Stimulated activated CD4-positive, alpha-beta T cell treated with anti-CD3 and anti-CD28 coated beads, Interleukin-15, amount 100 ng/mL, for 1 hour (primary cell): ENCODE measurements at places on chromosomes 6 and 20.
A peak's percentile ranks its signal among the peaks of the same experiment; 100 is the strongest.

GRCh38 chr20:39775110-39775509 lies 813.0 kb downstream of the DHX35 start:
- DNase-seq: no peak

DNA sequence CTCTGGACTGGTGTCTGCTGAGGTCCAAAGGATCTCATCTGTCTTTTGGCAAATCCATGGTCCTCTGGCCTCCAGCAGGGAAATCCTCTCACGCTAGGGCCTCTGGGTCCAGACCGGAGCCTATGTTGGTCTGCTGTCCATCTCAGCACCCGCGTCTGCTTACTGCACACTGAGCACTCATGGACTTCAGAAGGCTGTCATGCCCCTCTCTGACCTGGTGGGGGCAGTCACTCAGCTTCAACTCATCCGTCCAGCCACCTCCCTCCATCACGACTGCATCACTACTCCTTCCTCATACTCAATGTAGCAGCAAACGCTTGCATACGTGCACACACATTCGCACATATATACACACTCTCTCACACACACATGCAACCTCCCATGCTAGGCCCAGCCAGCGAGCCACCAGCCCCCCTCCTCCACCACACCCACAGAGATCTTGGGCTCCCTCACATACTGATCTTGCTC lies 33.3 kb downstream of the GABRR2 start:
- DNase-seq: no peak

- no peak for DNase-seq
Observed at GRCh38 chr6:27791182-27791943, 120.8 kb downstream of the OR2B2 start.

DNA sequence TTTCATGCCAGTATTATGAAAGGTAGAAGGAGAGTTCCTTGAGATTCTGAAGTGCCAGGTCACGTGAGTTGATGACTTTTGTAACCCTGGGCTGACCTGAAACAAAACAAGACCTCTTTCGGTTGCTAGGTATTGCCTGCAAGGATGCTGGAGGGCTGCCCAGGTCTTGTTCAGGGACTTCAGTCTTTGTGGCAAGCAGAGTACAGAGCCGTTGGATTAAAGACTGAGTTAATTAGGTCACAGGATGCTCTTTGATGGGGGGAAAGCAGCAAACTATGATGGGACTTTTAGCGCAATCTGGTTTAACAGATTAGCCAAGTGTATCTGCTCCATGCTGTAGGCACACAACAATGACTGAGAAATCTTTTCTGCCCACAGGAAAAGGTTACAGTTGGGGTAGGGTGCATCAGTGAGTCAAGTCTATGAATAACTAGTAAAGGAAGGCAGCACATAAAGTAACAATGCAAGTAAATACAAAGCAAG lies 12.8 kb upstream of the ELOVL5 start:
- DNase-seq: peak; percentile 26

DNA sequence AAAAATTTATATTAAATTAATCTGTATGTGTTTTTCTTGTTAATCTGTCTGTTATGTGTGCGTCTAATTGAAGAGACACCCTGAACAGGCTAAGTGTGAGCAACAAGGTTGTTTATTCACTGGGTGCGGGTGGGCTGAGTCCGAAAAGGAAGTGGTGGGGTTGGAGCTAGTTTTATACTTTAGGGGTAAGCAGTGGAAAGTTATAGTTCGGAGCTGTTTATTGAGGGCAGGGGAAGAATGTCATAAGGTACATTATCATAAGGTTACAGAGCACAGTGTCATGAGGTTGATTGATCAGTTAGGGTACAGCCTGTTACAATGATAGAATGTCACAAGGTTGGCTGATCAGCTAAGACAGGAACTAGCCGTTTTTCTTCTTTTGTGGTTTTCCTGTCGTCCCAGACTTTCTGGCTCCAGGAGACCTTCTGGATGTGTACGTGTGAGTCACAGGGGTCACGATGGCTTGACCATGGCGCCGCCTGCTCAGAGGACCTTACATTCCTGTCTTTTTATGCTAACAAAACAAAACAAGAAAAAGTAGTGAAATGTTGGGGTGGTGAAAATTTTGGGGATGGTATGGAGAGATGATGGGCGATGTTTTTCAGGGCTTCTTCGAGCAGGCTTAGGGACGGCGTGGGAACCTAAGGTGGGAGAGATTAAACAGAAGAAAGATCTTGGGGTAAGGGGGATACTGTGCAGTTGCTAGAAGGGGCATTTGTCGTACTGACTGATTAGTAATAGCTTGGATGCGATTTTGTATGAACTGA lies 754.0 kb upstream of the ADGRB3 start:
- no peak for DNase-seq

DNA sequence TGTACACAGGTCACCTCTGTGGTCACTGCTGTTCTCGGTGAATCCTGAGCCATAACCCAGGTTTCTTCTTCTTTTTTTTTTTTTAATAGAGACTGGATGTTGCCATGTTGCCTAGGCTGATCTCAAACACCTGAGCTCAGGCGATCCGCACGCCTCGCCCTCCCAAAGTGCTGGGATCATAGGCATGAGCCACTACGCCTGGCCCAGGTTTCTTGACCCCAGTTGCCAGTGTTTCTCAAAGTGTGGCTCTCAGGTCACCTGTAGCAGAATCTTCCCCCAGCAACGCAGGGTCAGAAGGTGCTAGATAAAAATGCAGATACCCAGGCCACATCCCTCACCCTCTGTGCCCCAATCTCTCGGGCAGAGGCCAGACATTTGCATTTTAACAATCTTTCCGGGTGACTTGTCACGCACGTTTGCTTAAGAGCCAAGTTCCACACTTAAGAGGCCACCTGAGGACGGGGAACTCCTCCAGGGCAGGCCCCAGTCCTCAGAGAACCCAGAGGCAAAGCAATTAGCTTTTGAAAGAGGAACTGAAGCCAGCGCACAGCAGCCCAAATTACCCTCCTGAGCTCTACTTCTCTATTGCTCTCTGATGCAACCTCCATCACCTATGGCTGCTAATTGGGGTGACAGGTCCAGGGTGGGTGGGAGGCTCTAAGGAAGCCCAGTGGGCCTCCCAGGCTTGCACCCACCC lies 81.8 kb downstream of the NFATC2 start:
- no peak for DNase-seq

- no peak for DNase-seq
Observed at GRCh38 chr6:131755597-131755996, 44.8 kb upstream of the CTAGE9 start.

DNA sequence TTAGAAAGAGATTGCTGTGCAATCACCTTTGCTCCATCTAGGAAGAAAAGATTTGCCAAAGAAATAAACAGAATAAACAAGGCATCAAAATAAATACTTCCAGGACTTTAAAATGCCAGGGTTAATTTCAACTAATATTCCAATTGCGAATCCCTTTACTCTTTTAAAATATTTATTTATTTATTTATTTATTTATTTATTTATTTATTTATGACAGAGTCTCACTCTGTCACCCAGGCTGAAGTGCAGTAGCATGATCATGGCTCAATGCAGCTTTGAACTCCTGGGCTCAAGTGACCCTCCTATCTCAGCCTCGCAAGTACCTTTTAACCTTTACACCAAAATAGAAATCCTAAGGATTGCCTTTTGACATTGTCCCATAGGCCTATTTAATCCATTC lies 191.1 kb downstream of the EDN1 start:
- no peak for DNase-seq

- no peak for DNase-seq
Observed at GRCh38 chr6:108260126-108260808, 573 bp downstream of the SNX3 start.

DNA sequence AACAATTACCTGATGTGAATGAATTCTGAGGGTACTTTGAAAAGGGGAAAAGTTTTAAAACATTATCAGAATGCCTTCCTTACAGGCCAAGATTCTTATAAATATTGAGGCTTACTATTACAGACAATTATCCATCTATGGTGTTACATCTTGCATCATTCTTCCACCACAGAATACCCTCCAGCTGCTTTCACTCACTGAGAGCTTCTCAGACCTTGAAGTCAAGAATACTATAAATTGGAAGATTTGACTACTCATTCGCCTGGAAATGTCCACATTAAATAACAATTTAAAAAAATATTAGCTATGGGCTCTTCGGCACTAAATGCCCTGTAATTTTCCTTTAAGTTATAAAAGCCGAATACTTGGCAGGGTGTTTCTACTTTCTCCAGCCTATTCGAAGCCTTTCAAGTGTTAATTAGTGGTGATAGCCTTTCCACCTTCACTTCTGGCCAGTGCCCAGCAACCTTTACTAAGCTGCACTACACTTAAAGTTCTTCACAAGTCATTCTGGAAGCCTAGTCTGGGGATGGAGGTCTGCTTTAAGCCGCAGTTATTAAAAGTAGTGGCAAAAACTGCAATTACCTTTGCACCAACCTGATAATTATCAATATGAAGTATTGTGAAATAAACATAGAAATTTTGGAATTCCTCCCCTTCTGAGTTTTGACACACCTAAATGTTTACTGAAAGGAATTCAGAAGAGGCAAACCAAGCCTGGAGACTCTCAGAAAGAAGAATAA lies 100.9 kb downstream of the BMP5 start:
- DNase-seq: no peak

DNA sequence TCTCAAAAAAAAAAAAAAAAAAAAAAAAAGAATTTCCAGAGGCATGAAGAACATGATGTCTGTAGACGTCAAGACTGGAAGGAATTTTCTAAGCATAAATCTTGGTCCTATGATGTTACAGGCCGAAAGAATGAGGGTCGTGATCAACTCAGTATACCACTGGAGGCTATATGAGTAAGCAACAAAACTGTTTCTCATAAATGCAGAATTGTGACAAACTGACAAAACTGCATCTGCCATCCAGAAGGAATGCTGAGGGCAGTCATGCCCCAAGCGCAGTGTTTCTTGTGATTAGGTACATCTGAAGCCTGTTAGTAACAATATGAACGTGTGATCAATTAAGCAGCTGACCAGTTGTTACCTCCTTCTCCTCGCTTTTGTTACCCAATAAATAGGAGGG lies 43.5 kb upstream of the ADGRG6 start:
- no peak for DNase-seq

DNA sequence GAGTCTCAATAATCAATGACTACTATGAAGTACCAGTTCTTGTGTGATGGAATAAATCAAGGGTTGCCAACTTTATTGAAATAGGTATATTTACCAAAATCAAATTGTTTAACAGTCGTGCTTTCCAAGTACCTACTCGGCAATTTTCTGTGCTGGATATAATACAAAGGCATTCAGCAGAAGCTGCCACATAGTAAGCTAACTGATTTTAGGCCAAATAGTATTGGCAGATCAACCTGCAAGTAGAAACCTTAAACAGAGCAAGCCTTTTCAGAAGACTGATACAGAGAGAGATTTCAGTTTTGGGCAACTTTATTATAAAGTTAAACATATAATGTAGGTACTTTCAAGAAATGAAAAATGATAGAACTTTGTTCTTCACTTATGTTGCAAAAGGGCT lies 174.6 kb downstream of the ASCC3 start:
- DNase-seq: no peak

DNA sequence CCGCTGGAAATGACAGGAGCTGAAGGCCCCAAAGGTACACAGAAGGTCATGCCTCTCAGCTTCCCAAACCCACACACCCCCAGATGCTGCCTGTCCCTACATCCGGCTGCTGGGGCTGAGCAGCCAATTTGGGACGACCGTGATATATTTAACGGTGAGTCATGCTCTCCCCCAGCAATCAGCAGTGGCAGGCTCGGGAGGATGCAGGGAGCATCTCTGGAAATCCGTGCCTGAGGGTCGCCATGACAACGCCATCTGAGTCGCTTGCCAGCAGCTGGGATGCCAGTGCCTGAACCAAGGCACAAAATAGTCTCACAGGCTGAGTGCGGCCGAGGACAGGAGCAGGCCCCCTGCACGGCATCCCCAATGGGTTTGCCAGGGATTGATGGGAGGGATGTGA lies 57.9 kb downstream of the KCNB1 start:
- no peak for DNase-seq

DNA sequence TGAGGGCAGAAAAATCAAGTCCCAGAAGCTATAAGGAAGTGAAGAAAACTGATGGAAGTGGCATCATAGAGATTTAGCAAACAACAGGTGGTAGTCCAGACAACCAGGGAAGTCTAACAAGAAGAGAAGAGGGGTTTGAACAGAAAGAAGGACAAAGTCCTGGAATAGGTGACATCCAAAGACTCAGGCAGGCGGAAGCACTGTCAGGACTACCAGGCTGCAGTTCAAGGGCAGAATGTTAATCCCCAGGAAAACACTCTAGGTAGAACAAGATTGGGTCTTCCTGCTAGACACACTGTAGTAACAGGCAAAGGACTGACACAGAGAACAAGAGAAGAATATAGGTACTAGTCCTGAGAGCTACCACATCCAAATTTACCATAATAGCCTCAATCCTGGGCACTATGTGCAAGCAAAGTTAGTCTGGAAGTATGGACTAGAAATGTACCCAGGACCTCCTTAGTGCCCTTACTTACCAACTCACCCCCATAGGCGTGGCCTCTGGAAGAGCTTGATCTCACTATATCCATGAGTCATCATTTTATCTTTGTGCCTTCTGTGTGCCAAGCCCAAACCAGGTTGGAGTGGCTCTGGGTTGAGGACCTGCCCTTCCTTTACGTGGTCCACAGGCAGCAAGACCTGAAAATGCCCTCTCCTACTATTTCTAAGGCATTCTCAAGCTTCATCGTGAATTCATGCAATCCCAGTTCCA lies 2.2 kb upstream of the EPB41L2 start:
- DNase-seq: no peak

DNA sequence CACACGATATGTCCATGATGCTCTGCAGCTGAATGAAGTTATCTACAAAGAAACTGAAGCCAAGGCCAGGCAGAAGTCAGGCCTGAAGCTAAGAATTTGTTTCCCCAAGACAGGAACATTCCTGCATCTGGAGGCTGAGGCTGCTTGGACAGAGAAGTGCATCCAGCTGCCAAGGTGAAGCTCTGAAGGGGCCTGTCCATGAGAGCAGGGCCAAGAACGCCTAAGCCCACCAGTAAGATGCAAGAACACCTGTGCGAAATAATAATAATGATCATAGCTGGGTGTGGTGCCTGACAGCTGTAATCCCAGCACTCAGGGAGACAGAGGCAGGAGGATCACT lies 37.7 kb upstream of the B4GALT5 start:
- DNase-seq: no peak

GRCh38 chr6:25058441-25058840 lies 122.7 kb upstream of the RIPOR2 start:
- no peak for DNase-seq

GRCh38 chr6:162560891-162561290 lies 166.7 kb downstream of the PRKN start:
- DNase-seq: no peak

DNA sequence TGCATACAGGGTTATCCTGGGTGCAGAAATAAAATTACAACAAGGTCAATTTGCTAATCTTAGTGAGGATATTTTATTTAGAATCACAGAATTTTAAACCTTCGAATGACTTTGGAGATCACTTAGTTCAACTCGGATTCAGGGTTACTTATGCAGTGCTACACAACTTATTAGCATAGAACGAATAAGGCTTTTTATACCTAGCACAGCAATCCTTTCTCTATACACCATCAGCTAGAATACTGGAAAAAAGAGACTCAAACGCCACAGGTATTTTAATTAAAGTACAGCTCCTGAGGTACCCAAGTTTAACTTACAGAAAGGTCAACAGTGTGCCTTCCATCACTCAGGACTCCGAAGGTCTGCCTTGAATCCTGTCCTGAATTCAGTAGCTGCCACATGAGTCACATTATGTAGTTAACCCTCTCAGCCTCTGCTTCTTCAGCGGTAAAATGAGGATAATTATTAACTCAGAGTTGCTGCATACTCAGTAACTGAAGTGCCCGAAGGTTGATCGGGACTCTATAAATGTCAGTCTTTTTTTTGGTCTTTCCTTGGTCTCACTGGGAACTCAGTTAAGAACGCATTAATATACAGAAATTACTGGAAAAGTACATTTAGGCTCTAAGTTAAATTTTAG lies 6.0 kb upstream of the QKI start:
- DNase-seq: no peak
